ENCODE measurements at places on chromosomes 5 and 9.

- H3K27ac ChIP-seq = no peak overlapping the region
- H3K4me1 ChIP-seq = no peaks in the 10 kb centered on the region
- no peaks in the 10 kb centered on the region for H3K27me3 ChIP-seq
Observed at GRCh38 chr9:133810556-133811195, 72.5 kb upstream of the SARDH start.

DNA sequence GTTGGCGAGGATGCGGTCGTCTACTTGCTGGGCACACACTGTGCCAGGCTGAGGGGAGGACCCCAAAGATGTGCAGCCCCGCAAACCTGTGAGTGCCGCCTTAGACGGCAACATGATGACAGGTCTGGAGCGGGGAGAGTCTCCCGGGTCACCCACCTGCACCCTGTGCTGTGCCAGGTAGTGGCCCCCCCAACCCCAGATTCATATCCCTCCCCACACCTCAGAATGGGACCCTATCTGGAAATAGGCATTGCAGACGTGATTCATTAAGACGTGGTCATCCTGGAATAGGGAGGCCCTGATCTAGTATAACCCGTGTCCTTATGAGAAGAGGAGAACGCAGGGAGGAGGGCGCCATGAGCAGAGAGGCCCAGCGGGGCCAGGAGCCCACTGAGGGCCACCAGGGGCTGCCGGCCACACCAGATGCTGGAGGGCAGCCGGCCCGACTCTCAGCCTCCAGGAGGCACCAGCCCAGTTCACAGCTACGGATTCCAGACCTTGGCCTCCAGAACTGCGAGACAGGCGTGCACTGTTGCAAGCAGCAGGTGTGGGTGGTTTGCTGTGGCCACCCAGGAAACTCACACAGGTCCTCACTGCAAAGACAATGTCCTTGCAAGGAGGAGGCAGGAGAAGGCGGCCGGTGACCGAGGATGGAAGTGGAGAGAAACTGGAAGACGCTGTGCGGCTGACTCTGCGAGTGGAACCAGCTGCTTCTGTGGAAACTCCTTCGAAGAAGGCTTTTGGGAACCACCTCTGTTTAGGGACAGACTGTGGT lies 131.9 kb upstream of the LPCAT1 start:
- no peaks in the 10 kb centered on the region for H3K36me3 ChIP-seq
- no peak overlapping the region for H3K4me3 ChIP-seq
- no peaks in the 10 kb centered on the region for H3K4me1 ChIP-seq
- peaks cover 29% of the 10 kb centered on the region for H3K27me3 ChIP-seq
- no peak overlapping the region for H3K27ac ChIP-seq

DNA sequence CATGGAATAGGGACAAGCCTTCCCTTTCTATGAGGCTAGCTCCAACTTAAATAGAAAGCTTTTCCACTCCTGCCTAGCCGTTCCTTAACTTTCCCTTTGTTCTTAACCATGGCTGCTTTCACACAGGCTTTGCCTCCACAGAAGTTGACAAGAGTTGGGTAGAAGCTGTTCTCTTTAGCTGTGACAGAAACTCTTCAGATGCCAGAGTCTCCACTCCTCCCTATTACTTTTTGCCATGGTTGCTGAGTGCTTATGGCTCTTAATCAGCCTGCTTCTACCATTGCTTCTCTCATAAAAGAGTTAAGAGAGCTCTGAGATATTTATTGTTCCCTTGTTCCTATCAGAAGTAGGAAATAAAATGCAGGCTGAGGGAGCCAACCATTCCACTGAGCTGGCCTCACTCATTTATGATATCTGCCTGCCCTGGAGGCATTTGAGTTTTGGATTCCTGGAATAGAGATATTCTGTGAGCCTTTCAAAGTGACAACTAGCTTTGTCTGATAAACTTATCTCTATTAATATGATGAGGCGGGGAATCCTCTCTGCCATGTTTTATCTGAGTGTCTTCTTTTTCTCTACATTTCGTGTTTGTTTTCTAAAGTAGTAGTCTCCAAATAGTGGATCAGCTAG lies 162.6 kb downstream of the DMAC1 start:
- no peaks in the 10 kb centered on the region for H3K36me3 ChIP-seq
- H3K27ac ChIP-seq = no peak overlapping the region
- no peak for DNase-seq
- H3K4me1 ChIP-seq = peaks cover 5% of the 10 kb centered on the region

GRCh38 chr5:133287500-133287899 lies 235.7 kb downstream of the HSPA4 start:
- H3K27me3 ChIP-seq = no peaks in the 10 kb centered on the region
- H3K36me3 ChIP-seq = no peaks in the 10 kb centered on the region
- no peak overlapping the region for H3K4me3 ChIP-seq
- no peak overlapping the region for H3K27ac ChIP-seq

- peak overlapping the region; percentile 69 for H3K4me3 ChIP-seq
- peak; percentile 75 for DNase-seq
- peaks cover 65% of the 10 kb centered on the region for H3K4me1 ChIP-seq
- H3K27me3 ChIP-seq = peaks cover 58% of the 10 kb centered on the region
- H3K36me3 ChIP-seq = no peaks in the 10 kb centered on the region
Observed at GRCh38 chr5:96657068-96657467, 5.1 kb upstream of the CAST start.

GRCh38 chr9:136230365-136230764 lies 15.2 kb downstream of the QSOX2 start:
- DNase-seq = no peak
- H3K27me3 ChIP-seq = no peaks in the 10 kb centered on the region
- peaks cover 38% of the 10 kb centered on the region for H3K4me1 ChIP-seq
- no peak overlapping the region for H3K4me3 ChIP-seq
- peaks cover 20% of the 10 kb centered on the region for H3K36me3 ChIP-seq

DNA sequence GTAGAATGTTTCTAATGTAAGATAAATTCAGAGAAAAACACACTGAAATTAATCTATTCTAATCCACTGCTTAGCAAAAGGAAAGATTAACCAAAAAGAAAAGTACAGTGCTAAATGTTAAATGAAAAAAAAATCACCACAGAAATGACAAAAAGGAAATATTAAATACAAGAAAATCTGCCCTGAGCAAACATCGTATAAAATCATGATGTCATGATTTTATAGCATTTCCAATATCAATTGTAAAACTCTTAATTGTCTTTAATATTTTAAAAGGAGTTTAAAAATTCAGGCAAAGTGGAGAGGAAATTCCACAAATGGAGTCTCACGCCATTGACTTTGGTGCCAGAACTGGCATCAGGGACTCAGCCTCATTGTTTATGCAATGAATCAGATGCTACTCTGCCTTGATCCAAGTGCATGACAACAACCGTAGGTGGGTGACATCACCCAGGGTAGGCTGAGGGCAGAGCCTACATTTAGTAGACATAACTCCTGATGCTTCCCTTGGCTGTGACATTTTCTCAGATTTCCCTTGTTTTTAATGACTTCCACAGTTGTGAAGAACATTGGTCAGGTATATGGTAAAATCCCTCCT lies 696.8 kb downstream of the SEMA5A start:
- no peaks in the 10 kb centered on the region for H3K36me3 ChIP-seq
- H3K27me3 ChIP-seq = no peaks in the 10 kb centered on the region
- DNase-seq = no peak
- no peak overlapping the region for H3K4me3 ChIP-seq
- H3K27ac ChIP-seq = no peak overlapping the region
- no peaks in the 10 kb centered on the region for H3K4me1 ChIP-seq

GRCh38 chr5:80809451-80809850 lies 150.7 kb upstream of the RASGRF2 start:
- no peak overlapping the region for H3K27ac ChIP-seq
- no peaks in the 10 kb centered on the region for H3K27me3 ChIP-seq
- no peak for DNase-seq
- no peak overlapping the region for H3K4me3 ChIP-seq
- peaks cover 10% of the 10 kb centered on the region for H3K4me1 ChIP-seq
- peaks cover 45% of the 10 kb centered on the region for H3K36me3 ChIP-seq

- peaks cover 26% of the 10 kb centered on the region for H3K4me1 ChIP-seq
- peak overlapping the region; percentile 21 for H3K4me3 ChIP-seq
- H3K27me3 ChIP-seq = no peaks in the 10 kb centered on the region
- H3K27ac ChIP-seq = peak overlapping the region; percentile 4
Observed at GRCh38 chr9:132007371-132008025, 72.2 kb downstream of the MED27 start.

- H3K27me3 ChIP-seq = peaks cover 10% of the 10 kb centered on the region
- H3K36me3 ChIP-seq = no peaks in the 10 kb centered on the region
Observed at GRCh38 chr9:690517-691111, 150.9 kb upstream of the DMRT1 start.

- H3K4me3 ChIP-seq = no peak overlapping the region
- DNase-seq = no peak
- no peak overlapping the region for H3K27ac ChIP-seq
- H3K4me1 ChIP-seq = no peaks in the 10 kb centered on the region
- H3K36me3 ChIP-seq = no peaks in the 10 kb centered on the region
- H3K27me3 ChIP-seq = no peaks in the 10 kb centered on the region
Observed at GRCh38 chr9:136678624-136679023, 8.6 kb downstream of the AGPAT2 start.

All from T-helper 2 cell treated with Interferon-gamma antibody and Interleukin-4, amounts not matched to agents 5 μg/mL and 100 μg/mL, for 36 hours (primary cell).